ENCODE measurements at places on chromosomes 7 and 10. TPM values are rescaled to one million over a fixed set of nuclear protein-coding genes. Genes with fewer than 3 reads are reported as not detected.

GRCh38 chr7:4722960-4723630 is 41.0 kb downstream of the FOXK1 start:
- peak overlapping the region; percentile 4 for H3K27ac ChIP-seq
- no peak overlapping the region for H3K4me3 ChIP-seq
- DNase-seq = no peak
- H3K27me3 ChIP-seq = no peaks in the 10 kb centered on the region
- H3K4me1 ChIP-seq = no peaks in the 10 kb centered on the region
- peaks cover 4% of the 10 kb centered on the region for H3K36me3 ChIP-seq

The LRRN3 gene
- 4.7 TPM for total RNA-seq

DNA sequence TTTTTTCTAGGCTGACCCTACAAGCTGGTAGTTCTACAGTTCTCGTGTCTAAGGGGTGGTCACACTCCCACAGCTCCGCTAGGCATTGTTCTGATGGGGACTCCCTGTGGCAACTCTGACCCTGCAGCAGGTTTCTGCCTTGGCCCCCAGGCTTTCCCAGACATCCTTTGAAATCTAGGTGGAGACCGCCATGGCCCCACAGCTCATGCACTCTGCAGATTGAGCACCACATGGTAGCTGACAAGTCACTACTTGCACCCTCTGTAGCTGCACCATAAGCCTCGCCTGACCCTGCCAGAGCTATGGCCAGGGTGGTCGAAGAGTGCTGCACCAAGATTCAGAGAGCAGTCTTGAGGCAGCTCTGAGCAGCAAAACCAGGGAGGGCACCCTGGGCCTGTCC is 275.6 kb downstream of the LHFPL3 start:
- no peaks in the 10 kb centered on the region for H3K27me3 ChIP-seq
- H3K36me3 ChIP-seq = no peaks in the 10 kb centered on the region
- no peak overlapping the region for H3K4me3 ChIP-seq
- no peak for DNase-seq
- no peaks in the 10 kb centered on the region for H3K4me1 ChIP-seq

GRCh38 chr7:44258865-44259546 is 58.2 kb downstream of the YKT6 start:
- H3K27me3 ChIP-seq = no peaks in the 10 kb centered on the region
- H3K4me3 ChIP-seq = no peak overlapping the region
- H3K4me1 ChIP-seq = peaks cover 14% of the 10 kb centered on the region
- no peak for DNase-seq
- H3K36me3 ChIP-seq = no peaks in the 10 kb centered on the region

DNA sequence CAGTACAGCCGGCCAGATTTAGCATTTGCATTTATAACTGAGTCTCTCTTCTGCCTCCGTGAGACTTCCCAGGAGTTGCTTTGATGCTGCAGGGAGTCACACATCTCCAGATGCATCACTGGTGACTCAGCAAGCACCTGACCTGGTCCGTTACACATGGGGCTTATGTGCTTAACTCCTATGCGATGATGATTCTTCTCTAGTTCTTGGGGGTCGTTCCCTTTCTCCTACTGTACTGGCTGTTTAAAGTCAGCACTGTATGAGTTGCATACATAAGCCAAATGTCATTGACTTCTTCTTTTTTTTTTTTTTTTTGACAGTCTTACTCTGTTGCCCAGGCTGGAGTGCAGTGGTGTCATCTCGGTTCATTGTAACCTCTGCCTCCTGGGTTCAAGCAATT is 13.0 kb upstream of the AKR1E2 start:
- no peaks in the 10 kb centered on the region for H3K36me3 ChIP-seq
- H3K27ac ChIP-seq = no peak overlapping the region
- H3K4me3 ChIP-seq = no peak overlapping the region

DNA sequence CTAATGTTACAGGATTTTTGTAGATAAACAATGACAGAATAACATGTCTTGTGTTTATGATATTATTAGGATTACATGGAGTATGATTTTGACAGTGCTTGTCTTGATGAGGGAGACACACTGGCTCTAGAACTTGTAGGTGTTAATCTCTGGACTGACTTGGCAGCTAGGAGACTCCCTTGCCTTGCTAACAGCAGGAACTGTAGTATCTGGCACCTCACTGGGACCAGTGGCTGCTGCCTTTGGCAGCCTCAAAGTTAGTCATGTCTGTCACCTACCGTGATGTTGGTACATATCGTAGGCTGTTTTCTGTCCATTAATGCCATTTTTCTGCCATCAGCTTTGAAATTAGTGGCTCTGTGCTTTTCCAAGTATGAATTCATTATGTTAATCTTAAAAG is 261.5 kb downstream of the CDK14 start:
- no peak overlapping the region for H3K27ac ChIP-seq
- no peaks in the 10 kb centered on the region for H3K4me1 ChIP-seq
- no peaks in the 10 kb centered on the region for H3K27me3 ChIP-seq
- DNase-seq = no peak
- no peak overlapping the region for H3K4me3 ChIP-seq
- H3K36me3 ChIP-seq = no peaks in the 10 kb centered on the region

DNA sequence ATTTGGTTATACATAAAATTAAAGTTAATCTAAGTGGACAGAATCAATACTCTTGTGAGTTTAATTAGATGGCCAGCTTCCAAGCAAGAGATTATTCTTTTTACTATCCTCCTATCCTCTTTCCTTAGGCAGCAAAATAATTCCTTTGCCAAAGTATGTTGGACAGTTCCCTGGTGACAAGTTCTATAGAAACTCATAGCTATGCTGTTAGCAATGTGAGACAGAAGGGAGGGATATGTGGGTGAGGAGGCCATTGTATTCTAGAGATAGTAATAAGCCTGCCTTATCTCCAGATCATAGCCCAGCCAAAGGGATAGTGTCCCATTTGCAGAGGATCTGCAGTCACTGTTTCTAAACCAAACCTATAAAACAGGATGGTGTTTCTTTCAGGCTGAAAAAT is 181.6 kb upstream of the HDAC9 start:
- H3K27ac ChIP-seq = no peak overlapping the region
- H3K27me3 ChIP-seq = no peaks in the 10 kb centered on the region
- H3K4me3 ChIP-seq = no peak overlapping the region
- H3K36me3 ChIP-seq = no peaks in the 10 kb centered on the region
- no peaks in the 10 kb centered on the region for H3K4me1 ChIP-seq

DNA sequence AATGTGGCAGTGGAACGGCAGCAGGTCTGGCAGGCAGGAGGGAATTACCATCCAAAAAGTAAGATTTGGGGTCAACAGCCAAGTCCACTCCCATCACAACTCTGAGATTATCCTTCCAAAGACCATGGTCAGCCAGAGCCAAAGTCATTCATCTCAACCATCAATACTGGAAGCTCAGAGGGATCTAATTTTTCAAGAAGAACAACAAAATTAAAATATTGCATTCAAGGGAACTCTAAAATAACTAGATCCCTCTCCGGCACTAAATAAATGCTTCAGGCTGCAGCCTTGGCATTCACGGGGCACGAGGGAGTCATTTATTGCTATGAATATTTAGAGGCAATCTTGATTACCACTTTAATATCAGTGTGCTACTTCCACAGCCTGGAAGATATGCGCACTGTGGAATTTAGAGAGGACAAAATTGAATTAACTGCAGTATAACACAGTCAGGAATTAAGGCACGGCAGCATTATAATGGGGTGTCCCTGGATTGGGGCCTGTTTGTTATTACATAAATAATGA is 102.0 kb downstream of the ADAM12 start:
- H3K27ac ChIP-seq = no peak overlapping the region
- H3K36me3 ChIP-seq = no peaks in the 10 kb centered on the region
- no peak for DNase-seq
- H3K4me3 ChIP-seq = no peak overlapping the region

- DNase-seq = peak; percentile 74
- H3K36me3 ChIP-seq = no peaks in the 10 kb centered on the region
- no peak overlapping the region for H3K27ac ChIP-seq
- H3K27me3 ChIP-seq = no peaks in the 10 kb centered on the region
These were observed 426.4 kb downstream of the TCERG1L start for GRCh38 chr10:130885021-130885655.

- no peaks in the 10 kb centered on the region for H3K27me3 ChIP-seq
- no peaks in the 10 kb centered on the region for H3K4me1 ChIP-seq
- DNase-seq = no peak
- no peaks in the 10 kb centered on the region for H3K36me3 ChIP-seq
- no peak overlapping the region for H3K4me3 ChIP-seq
- H3K27ac ChIP-seq = no peak overlapping the region
These were observed 17.6 kb downstream of the CDNF start for GRCh38 chr10:14820010-14820774.

DNA sequence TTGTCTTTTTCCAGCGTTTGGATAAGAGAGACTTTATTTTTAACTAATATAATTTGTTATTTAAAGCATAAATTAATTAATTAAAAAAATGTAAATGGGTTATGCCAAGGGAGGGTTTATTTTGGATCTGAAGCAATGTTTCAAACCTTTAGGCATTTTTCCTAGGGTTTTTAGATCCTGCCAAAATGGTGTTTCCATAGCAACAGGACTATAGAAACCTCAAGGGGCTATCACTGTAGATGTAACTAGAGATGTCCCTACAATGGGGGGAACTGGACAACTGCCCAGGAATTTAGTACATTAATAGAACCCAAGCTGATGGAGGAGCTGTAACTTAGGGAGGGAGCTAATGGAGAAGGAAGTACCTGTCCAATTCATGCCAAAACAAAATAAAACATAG is 57.3 kb downstream of the SLC39A12 start:
- peak; percentile 61 for DNase-seq
- no peaks in the 10 kb centered on the region for H3K27me3 ChIP-seq
- H3K4me1 ChIP-seq = no peaks in the 10 kb centered on the region
- no peaks in the 10 kb centered on the region for H3K36me3 ChIP-seq
- H3K27ac ChIP-seq = no peak overlapping the region

DNA sequence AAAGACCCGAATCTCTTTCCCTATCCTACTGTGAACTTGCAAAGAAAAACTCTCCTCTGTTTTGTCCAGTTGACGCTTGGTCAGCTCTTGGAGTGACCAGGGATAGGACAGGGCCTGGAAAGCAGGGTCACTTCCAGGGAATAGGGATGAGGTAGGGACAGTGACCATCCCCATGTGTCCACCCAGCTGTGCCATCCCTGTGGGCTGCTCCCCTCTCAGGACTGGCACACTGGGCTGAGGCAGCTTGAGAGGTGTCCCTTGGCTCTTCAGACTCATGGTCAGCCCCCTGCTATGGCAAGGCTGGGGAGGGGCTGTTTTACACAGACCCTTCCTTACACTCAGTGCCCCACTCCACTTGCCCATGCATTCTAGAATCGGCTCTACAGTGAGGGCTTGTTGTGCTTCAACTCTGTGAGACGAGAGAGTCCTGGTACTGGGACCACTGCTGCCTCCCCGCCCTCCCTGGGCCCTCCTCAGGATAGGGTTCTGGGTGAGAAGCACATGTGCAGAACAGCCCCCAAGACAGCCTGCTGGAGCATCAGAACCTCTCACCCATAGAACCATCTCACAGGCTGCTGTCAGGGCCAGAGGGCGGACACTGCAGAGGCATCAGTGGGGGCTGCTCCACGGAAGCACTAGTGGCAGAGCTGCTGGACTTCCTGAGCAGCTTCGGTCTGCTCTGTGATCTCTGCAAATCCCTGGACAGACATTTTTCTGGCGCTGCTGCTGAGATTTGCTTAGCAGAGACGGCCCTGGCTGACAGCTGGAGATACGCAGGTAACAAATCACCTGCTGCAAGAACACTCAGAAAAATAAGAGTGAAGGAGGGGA is 202.8 kb upstream of the CXCL12 start:
- no peaks in the 10 kb centered on the region for H3K36me3 ChIP-seq
- H3K27ac ChIP-seq = no peak overlapping the region
- DNase-seq = peak; percentile 11
- H3K4me3 ChIP-seq = no peak overlapping the region
- H3K4me1 ChIP-seq = peaks cover 26% of the 10 kb centered on the region

DNA sequence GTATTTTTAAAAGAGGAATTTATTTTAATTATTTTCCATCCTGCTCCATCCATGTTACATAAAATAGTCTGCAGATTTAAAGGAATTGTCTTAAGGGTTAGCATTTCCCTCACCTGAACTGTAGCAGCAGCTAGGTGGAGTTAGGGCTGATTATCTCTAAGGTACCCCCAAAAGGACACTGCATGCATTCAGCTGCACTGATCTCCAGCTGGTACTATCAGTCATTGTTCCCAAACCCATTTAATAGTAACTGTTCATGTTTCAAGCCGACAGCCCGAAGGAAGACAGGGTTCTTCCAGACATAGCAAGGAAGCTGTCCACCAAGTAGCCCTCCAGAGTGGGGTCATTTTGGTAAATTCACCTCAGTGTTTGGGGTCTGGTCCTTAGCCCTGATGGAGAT is 48.7 kb downstream of the FAM171A1 start:
- H3K27ac ChIP-seq = no peak overlapping the region
- H3K4me3 ChIP-seq = no peak overlapping the region
- peak; percentile 36 for DNase-seq
- peaks cover 19% of the 10 kb centered on the region for H3K4me1 ChIP-seq

DNA sequence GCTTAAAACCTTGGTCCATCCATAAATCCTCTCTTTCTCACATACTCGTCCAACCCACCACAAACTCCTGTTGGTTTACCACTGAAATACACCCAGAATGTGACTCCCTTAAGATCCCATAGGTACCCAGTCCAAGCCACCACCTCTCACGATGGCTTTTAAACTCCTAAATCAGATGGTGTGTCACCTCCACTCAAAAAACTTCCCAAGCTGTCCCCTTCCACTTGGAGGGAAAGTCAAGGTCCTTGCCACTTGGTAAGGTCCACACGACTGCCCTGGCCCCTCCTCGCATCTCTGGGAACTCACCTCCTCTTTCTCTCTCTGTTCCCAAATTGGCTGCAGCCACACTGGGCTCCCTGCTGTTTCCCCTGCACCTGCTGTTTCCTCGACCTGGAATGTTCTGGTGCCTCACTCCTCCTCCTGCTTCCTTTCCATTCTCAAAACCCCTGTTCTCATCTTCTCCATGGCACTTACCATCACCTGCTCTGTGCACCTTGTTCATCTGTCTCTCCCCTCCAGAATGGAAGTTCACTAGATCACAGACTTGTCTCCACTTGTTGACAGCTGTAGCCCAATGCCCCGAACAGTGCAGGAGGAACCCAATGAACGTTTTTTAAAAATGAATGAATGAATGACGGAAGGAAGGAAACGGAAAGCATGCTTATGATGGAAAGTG is 23.0 kb downstream of the ZFAND2A start:
- DNase-seq = no peak
- no peak overlapping the region for H3K27ac ChIP-seq
- H3K36me3 ChIP-seq = no peaks in the 10 kb centered on the region

The DGKB gene
- 0.57 TPM for total RNA-seq

The TMEM196 gene
- 0.06 TPM for total RNA-seq

- H3K27me3 ChIP-seq = no peaks in the 10 kb centered on the region
- DNase-seq = no peak
- no peaks in the 10 kb centered on the region for H3K36me3 ChIP-seq
- no peak overlapping the region for H3K27ac ChIP-seq
- H3K4me3 ChIP-seq = no peak overlapping the region
These were observed 110.6 kb downstream of the BTRC start for GRCh38 chr10:101464599-101464998.

The RARRES2 gene
- 123 TPM for total RNA-seq

- no peak overlapping the region for H3K27ac ChIP-seq
- H3K36me3 ChIP-seq = no peaks in the 10 kb centered on the region
- H3K4me3 ChIP-seq = no peak overlapping the region
- no peaks in the 10 kb centered on the region for H3K4me1 ChIP-seq
- no peak for DNase-seq
These were observed 18.0 kb upstream of the DUSP5 start for GRCh38 chr10:110479710-110480109.
